T-helper 17 cell (primary cell): ENCODE measurements at places on chromosomes 7 and 10. TPM values are rescaled to one million over a fixed set of nuclear protein-coding genes. Genes with fewer than 3 reads are reported as not detected.

Gene MUC12
- total RNA-seq = not detected

Gene NACAD
- 0.15 TPM for total RNA-seq

Gene SPDYE6
- total RNA-seq = not detected

Gene MUC3A
- not detected for total RNA-seq

DNA sequence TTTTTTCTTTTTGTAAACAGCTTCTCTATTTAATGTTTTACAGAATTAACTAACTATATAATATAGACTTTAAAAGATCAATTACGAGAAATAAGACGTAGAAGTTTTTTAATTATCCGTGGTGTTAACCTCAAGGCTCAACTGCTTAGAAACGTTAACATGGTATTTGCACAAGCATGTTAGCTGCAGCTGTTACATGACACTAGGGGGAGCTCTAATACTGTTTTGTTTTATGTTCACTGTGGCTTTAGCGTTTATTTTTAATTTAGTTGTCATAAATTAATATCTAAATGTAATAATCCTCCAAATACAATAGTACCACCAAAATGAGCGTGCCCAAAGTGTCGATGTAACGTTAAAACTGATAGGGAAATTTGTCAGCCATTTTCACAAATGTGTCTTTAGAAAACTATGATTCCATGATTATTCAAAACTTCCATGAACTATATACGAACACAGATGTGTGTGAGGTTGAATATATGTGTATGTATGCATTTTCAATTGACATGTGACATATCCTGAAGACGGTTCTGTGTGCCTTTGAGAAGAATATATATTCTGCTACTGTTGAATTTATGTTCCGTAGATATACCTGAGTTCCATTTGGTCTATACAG lies 828.8 kb upstream of the MBL2 start:
- H3K4me3 ChIP-seq = no peak overlapping the region
- no peak for DNase-seq
- no peaks in the 10 kb centered on the region for H3K27me3 ChIP-seq
- H3K4me1 ChIP-seq = no peaks in the 10 kb centered on the region
- no peaks in the 10 kb centered on the region for H3K36me3 ChIP-seq
- no peak overlapping the region for H3K27ac ChIP-seq

GRCh38 chr10:111072232-111072631 lies 4.6 kb upstream of the ADRA2A start:
- H3K4me3 ChIP-seq = no peak overlapping the region
- peaks cover 6% of the 10 kb centered on the region for H3K4me1 ChIP-seq
- peaks cover 62% of the 10 kb centered on the region for H3K27me3 ChIP-seq
- DNase-seq = no peak

- peaks cover 2% of the 10 kb centered on the region for H3K36me3 ChIP-seq
- H3K27ac ChIP-seq = no peak overlapping the region
- DNase-seq = peak; percentile 11
- H3K4me3 ChIP-seq = peak overlapping the region; percentile 96
Observed at GRCh38 chr7:70694434-70694970, 437.4 kb upstream of the GALNT17 start.

- peaks cover 4% of the 10 kb centered on the region for H3K4me1 ChIP-seq
- DNase-seq = no peak
- peaks cover 39% of the 10 kb centered on the region for H3K27me3 ChIP-seq
- H3K4me3 ChIP-seq = no peak overlapping the region
- no peaks in the 10 kb centered on the region for H3K36me3 ChIP-seq
Observed at GRCh38 chr10:33859319-33860022, 525.0 kb upstream of the NRP1 start.

DNA sequence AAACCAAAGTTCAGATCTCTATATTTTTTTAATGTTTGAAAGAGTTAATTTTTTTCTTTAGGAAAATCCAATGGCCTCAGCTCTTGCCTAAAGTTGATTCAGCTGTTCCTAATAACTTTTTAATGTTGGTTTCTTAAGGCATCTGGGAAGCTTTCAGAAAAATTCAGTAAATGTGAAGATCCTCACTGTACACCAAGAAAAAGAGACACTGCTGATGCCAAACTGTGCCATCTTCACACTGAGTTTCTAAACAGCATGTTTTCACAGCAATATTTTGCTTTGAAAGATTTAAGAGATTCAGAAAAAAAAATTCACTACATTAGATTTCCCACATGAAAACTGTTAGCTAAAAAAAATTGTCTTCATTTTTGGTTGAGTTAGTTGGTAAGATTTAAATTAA lies 249.4 kb downstream of the NEBL start:
- H3K4me3 ChIP-seq = no peak overlapping the region
- no peak overlapping the region for H3K27ac ChIP-seq
- DNase-seq = no peak
- H3K36me3 ChIP-seq = no peaks in the 10 kb centered on the region

- H3K36me3 ChIP-seq = no peaks in the 10 kb centered on the region
- no peak overlapping the region for H3K4me3 ChIP-seq
- peak; percentile 8 for DNase-seq
- no peak overlapping the region for H3K27ac ChIP-seq
- H3K27me3 ChIP-seq = no peaks in the 10 kb centered on the region
Observed at GRCh38 chr7:2000746-2001321, 231.9 kb downstream of the MAD1L1 start.

DNA sequence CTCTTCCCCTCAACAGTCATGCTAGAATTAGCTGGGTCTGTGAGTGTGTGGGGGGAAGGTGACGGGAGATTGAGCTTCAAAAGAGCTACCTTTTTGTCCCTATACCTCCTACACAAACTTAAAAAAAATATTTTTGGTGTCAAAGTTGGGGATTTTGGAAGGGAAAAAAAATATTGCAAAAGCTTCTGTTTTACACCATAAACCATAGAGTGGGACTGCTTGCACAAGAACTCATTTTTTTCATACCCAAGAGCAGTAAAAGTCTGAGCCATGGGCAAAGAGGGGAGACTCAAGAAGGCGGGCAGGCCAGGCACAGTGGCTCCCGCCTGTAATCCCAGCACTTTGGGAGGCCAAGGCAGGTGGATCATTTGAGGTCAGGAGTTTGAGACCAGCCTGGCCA lies 9.4 kb upstream of the ZDHHC4 start:
- no peak overlapping the region for H3K4me3 ChIP-seq
- H3K27ac ChIP-seq = no peak overlapping the region
